Esophagus squamous epithelium (tissue), 5 donors: ENCODE measurements at places on chromosomes 5 and 9.
A peak's percentile ranks its signal among the peaks of the same experiment; 100 is the strongest.

DNA sequence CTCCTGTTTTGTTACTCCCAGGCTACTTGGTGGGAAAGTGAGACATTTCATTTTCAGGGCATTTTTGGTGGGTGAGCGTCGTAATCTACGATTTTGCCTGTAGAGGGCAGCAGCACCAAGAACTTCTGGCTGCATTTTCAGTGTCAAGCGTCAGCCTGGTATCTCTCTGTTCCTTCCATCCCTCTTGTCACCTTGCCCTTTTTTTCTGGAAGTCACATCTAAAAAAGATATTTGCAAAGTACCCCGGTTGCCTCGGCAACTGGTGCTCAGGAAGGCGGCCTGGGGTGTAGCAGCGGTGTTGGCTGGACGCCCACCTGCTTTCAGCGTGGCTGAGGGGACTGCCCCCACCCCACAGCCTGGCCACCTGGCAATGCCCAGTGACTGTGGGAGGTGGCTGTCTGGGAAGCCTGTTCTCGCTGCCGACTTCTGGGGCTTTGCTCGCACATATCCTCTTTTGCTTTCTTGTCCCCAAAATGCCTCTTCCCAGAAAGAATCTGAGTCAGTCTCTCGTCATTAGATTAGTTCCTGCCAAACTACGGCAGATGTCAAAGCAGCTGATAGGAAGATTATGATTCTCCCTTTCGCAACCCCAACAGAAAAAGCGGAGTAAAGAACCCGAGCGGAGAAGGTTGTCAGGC, 84.5 kb downstream of the ACER2 start:
- H3K4me3 ChIP-seq, result no peak overlapping the region
- no peaks in the 10 kb centered on the region for H3K36me3 ChIP-seq
- no peaks in the 10 kb centered on the region for H3K27me3 ChIP-seq
- no peak for DNase-seq
- H3K27ac ChIP-seq, result no peak overlapping the region

- H3K36me3 ChIP-seq, result no peaks in the 10 kb centered on the region
- H3K4me1 ChIP-seq, result peaks cover 38% of the 10 kb centered on the region
- no peak overlapping the region for H3K4me3 ChIP-seq
Observed at GRCh38 chr5:139386050-139386438, 2.9 kb upstream of the SLC23A1 start.

GRCh38 chr5:123753937-123754891, 242.2 kb downstream of the CSNK1G3 start:
- H3K4me1 ChIP-seq, result peaks cover 10% of the 10 kb centered on the region
- H3K36me3 ChIP-seq, result no peaks in the 10 kb centered on the region
- H3K27ac ChIP-seq, result peak overlapping the region; percentile 2

- no peaks in the 10 kb centered on the region for H3K36me3 ChIP-seq
- H3K4me1 ChIP-seq, result no peaks in the 10 kb centered on the region
- no peaks in the 10 kb centered on the region for H3K27me3 ChIP-seq
- DNase-seq, result no peak
Observed at GRCh38 chr9:6133346-6134063, 82.1 kb upstream of the IL33 start.

GRCh38 chr9:110228321-110228720, 20.4 kb upstream of the C9orf152 start:
- H3K4me3 ChIP-seq, result no peak overlapping the region
- H3K36me3 ChIP-seq, result no peaks in the 10 kb centered on the region
- H3K27me3 ChIP-seq, result no peaks in the 10 kb centered on the region
- H3K4me1 ChIP-seq, result no peaks in the 10 kb centered on the region
- no peak overlapping the region for H3K27ac ChIP-seq

DNA sequence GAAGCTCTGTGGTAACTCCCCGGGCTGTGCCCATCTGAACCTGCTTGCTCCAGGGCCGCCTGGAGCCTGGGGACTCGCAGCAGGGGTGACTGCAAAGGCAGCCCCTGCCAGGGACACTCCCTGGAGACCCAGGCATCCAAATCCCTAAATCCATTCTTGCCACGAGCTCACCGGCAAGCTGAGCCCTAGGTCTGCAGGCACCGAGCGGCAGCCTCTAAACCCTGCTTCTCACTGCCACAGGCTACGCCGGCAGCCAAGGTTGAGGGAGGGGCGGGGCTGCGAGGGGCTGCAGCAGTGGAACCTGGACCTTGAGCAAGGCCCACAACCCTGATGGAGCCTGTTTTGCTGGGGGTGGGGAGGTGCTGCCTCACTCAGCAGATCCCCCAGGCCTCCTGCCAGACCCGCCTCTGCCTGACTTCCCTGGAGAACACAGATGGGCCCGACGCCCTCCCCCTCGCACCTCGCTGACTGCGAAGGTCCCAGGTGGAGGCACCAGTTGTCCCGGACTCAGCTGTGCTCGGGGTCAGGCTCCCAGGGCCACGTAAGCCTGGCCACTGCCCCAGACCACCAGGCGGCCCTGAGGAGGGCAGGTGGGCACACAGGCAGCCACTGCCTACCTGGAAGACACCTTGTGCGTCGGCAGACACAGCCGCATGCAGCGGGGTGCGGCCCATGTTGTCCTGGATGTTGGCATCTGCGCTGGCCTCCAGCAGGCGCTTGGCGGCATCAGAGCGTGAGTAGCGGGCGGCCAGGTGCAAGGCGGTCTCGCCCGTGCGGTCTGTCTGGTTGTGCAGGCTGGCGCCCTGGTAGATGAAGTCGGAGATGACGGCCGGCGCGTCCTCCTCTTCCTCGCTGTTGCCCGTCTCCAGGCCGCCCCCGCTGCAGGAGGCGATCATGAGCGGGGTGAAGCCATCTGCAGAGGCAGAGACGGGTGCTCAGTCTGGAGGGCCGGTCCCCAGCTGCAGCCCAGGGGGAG, 17.4 kb upstream of the SEC16A start:
- H3K4me3 ChIP-seq, result no peak overlapping the region
- DNase-seq, result no peak
- no peaks in the 10 kb centered on the region for H3K4me1 ChIP-seq
- H3K27me3 ChIP-seq, result no peaks in the 10 kb centered on the region

GRCh38 chr5:137273511-137273910, 225.6 kb downstream of the SPOCK1 start:
- DNase-seq, result no peak
- H3K4me1 ChIP-seq, result no peaks in the 10 kb centered on the region

GRCh38 chr9:132879457-132880323, 992 bp downstream of the SPACA9 start:
- peaks cover 10% of the 10 kb centered on the region for H3K36me3 ChIP-seq
- peaks cover 13% of the 10 kb centered on the region for H3K4me1 ChIP-seq
- DNase-seq, result no peak
- H3K27ac ChIP-seq, result peak overlapping the region; percentile 89

GRCh38 chr5:146993876-146994530, 115.4 kb upstream of the PPP2R2B start:
- H3K27ac ChIP-seq, result no peak overlapping the region
- no peak overlapping the region for H3K4me3 ChIP-seq
- no peak for DNase-seq
- H3K27me3 ChIP-seq, result no peaks in the 10 kb centered on the region

GRCh38 chr5:140083120-140083519, 30.8 kb upstream of the PURA start:
- no peaks in the 10 kb centered on the region for H3K4me1 ChIP-seq
- no peaks in the 10 kb centered on the region for H3K36me3 ChIP-seq
- no peak overlapping the region for H3K27ac ChIP-seq
- H3K4me3 ChIP-seq, result no peak overlapping the region
- DNase-seq, result no peak

- no peaks in the 10 kb centered on the region for H3K36me3 ChIP-seq
- H3K27ac ChIP-seq, result peak overlapping the region; percentile 12
- H3K4me1 ChIP-seq, result peaks cover 3% of the 10 kb centered on the region
- no peak for DNase-seq
- no peak overlapping the region for H3K4me3 ChIP-seq
Observed at GRCh38 chr5:148085977-148086705, 22.4 kb downstream of the SPINK5 start.

- no peaks in the 10 kb centered on the region for H3K36me3 ChIP-seq
- no peaks in the 10 kb centered on the region for H3K4me1 ChIP-seq
- H3K27me3 ChIP-seq, result no peaks in the 10 kb centered on the region
- DNase-seq, result no peak
Observed at GRCh38 chr5:167412556-167412955, 878.9 kb upstream of the WWC1 start.

DNA sequence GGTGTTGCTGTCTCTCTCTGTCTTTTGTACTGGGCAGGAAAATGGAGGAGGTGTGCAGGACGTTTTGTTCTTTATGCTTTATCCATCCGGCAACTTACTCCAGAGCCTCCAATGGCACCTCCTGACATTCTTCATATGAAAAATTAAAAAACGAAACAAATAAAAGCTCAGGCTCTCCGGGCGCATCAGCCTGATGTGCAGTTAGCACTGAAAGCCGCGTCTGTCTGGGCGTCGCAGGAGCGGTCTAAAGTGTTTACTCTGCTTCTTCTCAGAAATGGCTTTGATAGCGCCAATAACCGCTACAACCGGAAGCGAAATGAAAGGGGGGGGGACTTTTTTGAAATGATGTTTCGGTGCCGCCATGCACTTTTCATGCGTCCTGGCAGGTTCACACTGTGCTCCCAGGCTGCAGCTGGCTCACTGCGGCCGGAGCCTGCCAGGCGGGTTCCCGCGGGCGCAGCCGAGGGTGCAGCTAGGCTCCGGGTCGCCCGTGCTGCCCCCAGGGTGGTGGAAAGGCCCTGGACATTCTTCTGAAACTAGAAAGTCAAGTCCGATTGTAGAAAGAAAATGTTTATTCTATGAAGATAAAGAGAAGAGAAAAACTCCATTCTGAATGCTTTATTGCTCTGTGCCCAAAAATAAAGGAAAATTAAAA, 407.7 kb upstream of the IRX1 start:
- no peaks in the 10 kb centered on the region for H3K36me3 ChIP-seq
- no peak for DNase-seq
- H3K27ac ChIP-seq, result no peak overlapping the region

DNA sequence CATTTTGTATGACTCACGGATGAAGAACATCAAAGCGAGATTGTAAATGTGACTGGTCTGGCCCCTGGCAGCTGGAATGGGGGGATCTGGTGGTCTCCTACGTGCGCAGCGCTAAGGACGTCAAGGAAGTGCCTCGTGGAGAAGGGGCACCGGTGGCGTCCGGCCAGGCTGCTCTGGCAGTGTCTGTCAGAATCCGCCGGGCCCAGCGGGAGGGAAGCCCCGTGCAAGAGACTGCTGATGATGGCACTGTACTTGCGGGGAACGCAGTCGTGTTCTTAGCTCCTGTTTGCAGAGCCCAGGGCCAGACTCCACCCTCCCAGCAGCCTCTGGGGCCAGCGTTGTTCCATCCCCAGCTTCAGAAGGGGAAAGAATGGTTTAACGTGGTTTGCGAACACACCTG, 75.5 kb downstream of the COL5A1 start:
- no peaks in the 10 kb centered on the region for H3K27me3 ChIP-seq

- DNase-seq, result no peak
- H3K27ac ChIP-seq, result no peak overlapping the region
Observed at GRCh38 chr9:107213080-107213479, 70.0 kb upstream of the RAD23B start.

- peaks cover 7% of the 10 kb centered on the region for H3K27me3 ChIP-seq
- no peak overlapping the region for H3K4me3 ChIP-seq
Observed at GRCh38 chr9:124078641-124079040, 67.1 kb downstream of the LHX2 start.

GRCh38 chr9:134602547-134603362, 38.8 kb upstream of the COL5A1 start:
- no peak for DNase-seq
- H3K4me1 ChIP-seq, result no peaks in the 10 kb centered on the region
- no peaks in the 10 kb centered on the region for H3K27me3 ChIP-seq
- H3K4me3 ChIP-seq, result no peak overlapping the region
- H3K27ac ChIP-seq, result peak overlapping the region; percentile 25
- H3K36me3 ChIP-seq, result no peaks in the 10 kb centered on the region

GRCh38 chr9:122261469-122261881, 3.2 kb downstream of the RBM18 start:
- H3K27me3 ChIP-seq, result no peaks in the 10 kb centered on the region
- H3K4me3 ChIP-seq, result no peak overlapping the region
- peak overlapping the region; percentile 6 for H3K27ac ChIP-seq
- H3K4me1 ChIP-seq, result peaks cover 44% of the 10 kb centered on the region
- DNase-seq, result no peak
- H3K36me3 ChIP-seq, result no peaks in the 10 kb centered on the region

GRCh38 chr5:16727755-16728325, 111.0 kb upstream of the RETREG1 start:
- no peak overlapping the region for H3K4me3 ChIP-seq
- DNase-seq, result no peak
- H3K27me3 ChIP-seq, result no peaks in the 10 kb centered on the region
- no peak overlapping the region for H3K27ac ChIP-seq

DNA sequence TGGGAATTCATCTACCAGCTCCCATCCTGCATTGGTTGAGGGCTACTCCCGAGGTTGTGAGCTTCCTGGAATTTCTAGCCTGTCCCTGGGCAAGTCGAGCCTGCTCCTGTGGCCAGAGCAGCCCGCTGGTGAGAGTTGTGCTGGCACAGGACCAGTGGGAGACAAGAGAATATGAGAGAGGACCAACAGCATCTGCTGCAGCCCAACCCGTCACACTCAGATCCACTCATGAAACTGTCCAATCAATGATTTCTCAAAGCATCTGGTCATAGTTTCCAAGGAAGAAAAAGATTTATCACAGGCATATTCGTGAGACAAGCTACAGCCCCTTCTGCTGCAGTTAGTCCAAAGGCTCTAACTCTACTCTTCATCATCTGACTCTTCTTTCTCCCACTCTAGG, 64.4 kb upstream of the RAI14 start:
- no peak for DNase-seq
- H3K4me3 ChIP-seq, result no peak overlapping the region
- no peaks in the 10 kb centered on the region for H3K36me3 ChIP-seq
- no peak overlapping the region for H3K27ac ChIP-seq
- no peaks in the 10 kb centered on the region for H3K4me1 ChIP-seq
- no peaks in the 10 kb centered on the region for H3K27me3 ChIP-seq

DNA sequence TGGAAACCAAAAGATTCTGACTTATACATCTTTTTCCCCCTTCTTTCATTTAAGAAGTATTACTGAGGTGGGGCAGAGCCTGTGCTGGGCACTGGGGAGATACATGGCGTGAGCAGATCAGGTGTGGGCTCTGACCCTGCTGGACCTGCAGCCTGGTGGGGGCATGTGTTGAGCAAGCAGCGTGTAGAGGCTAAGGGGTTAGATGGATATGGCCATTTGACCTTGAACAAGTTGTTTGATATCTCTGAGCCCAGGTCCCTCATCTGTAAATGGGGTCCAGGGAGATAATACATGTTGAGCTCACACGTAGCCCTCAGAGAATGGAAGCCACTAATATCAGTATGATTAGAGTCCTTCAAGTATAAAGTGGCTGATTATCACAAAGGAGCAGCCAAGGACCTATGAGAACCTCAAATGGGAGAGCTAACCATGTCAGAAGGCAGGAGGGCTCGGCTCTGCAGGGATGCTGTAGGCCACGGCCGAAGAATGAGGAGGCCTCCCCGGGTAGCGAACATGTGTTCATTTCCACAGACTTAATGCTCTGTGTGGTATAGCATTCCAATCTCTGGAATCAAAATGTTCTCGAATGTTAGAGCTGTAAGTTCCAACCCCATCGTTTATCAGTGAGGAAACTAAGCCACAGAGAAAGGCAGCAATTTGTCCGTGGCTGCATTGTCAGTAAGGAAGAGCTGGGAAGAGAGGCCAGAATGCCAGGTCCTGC, 15.4 kb upstream of the ANGPTL2 start:
- H3K27ac ChIP-seq, result no peak overlapping the region
- H3K4me3 ChIP-seq, result no peak overlapping the region
- H3K27me3 ChIP-seq, result no peaks in the 10 kb centered on the region
- DNase-seq, result no peak
- peaks cover 28% of the 10 kb centered on the region for H3K4me1 ChIP-seq
